ENCODE measurements at places on chromosomes 4 and X.

- DNase-seq, result no peak
These were observed 243.6 kb downstream of the ANK2 start for GRCh38 chr4:113293043-113293560.

- DNase-seq, result no peak
These were observed 41.6 kb upstream of the GIMD1 start for GRCh38 chr4:106409901-106410889.

GRCh38 chrX:150365051-150365989, 2.2 kb downstream of the MAMLD1 start:
- peak; percentile 81 for DNase-seq

GRCh38 chrX:139725720-139726119, 17.8 kb upstream of the MCF2 start:
- no peak for DNase-seq

Data from vagina (tissue), 2 donors.